ENCODE measurements at places on chromosomes 5 and 9. TPM values are rescaled to one million over a fixed set of nuclear protein-coding genes. Genes with fewer than 3 reads are reported as not detected.

- no peak for DNase-seq
Observed at GRCh38 chr9:122097679-122098315, 4.7 kb upstream of the TTLL11 start.

- no peak for DNase-seq
Observed at GRCh38 chr5:65290677-65291076, 191.0 kb downstream of the ADAMTS6 start.

GRCh38 chr9:2802494-2802921 lies 41.4 kb downstream of the PUM3 start:
- no peak for DNase-seq

- no peak for DNase-seq
Observed at GRCh38 chr5:181243018-181243563, 615 bp downstream of the RACK1 start.

GRCh38 chr5:17228821-17229291 lies 11.4 kb downstream of the BASP1 start:
- DNase-seq = no peak

GRCh38 chr5:169631360-169631759 lies 5.7 kb upstream of the DOCK2 start:
- DNase-seq = no peak

The LCN6 gene
- polyA plus RNA-seq = 2.8 TPM

DNA sequence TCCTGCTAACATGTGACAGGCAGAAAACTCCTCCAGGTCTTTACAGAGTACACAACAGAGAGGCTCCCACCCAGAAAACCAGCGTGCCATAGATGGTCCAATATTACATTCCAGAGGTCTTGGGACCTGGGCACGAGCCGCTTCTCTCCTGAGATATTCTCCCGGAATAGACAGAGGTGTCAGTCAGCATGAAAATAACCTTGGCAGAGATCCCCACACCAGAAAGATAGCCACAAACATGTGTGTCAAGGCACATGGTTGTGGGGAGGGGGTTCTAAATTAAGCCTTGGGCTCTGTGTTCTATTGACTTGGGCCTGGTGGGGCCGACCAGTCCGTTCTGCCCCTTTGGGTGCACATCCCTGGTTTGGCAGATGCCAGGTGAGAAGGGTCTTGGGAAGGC lies 78.4 kb downstream of the BOD1 start:
- no peak for DNase-seq

- no peak for DNase-seq
Observed at GRCh38 chr5:173319646-173320045, 8.6 kb downstream of the STC2 start.

The PCDHGC4 gene
- 1.7 TPM for polyA plus RNA-seq

DNA sequence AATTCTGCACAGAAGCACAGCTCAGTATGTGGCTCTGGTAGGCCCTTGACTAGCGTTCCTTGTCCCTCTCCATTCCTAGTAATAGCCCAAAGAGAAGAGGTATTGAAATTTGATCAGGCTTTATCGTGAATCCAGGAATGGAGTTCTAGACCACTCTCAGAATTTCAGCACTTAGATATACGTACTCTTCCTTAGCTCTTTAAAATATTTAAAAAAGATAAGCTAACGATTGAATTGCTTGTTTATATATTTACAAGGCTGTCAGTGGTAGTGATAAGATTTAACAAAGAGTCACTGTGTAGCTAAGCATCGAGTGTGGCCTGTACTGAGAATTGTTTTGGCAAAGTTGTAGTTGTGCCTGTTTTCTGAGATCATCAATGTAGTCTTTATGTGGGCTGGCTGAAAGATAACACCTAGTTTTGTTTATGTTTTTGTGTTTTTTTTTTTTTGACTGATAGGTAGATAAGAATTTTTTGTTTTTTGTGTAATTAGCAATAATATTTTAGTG lies 2.5 kb downstream of the KIAA1958 start:
- no peak for DNase-seq

The WDR41 gene
- polyA plus RNA-seq = 32.2 TPM

The C8G gene
- 36.0 TPM for polyA plus RNA-seq

The CHSY3 gene
- polyA plus RNA-seq = 1.7 TPM

GRCh38 chr9:33170464-33171415 lies 3.6 kb upstream of the B4GALT1 start:
- no peak for DNase-seq

GRCh38 chr5:75856056-75856455 lies 138.8 kb upstream of the POC5 start:
- no peak for DNase-seq

The CAVIN4 gene
- polyA plus RNA-seq = 1.0 TPM

The PAPPA gene
- 2.2 TPM for polyA plus RNA-seq

The TMEM252 gene
- 2.4 TPM for polyA plus RNA-seq

DNA sequence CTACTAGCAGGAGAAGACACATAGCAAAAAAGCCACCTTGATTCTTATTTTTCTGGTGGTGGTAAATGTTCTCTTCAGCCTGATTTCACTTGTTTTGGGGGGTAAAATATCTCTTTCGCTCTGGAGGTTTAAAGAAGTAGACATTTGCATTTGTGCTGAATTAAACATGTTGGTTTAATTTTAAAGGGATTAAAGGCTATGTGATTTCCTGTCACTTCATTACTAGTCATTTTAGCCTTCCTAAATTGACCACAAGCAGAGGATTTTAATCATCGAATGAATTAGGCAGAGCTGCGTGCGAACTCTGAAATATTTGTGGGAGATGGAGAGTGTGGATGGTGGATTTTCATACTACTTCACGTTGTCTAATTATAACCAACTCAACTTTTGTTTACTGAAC lies 4.8 kb downstream of the RASGRF2 start:
- no peak for DNase-seq

The CDC37L1 gene
- 16.4 TPM for polyA plus RNA-seq

DNA sequence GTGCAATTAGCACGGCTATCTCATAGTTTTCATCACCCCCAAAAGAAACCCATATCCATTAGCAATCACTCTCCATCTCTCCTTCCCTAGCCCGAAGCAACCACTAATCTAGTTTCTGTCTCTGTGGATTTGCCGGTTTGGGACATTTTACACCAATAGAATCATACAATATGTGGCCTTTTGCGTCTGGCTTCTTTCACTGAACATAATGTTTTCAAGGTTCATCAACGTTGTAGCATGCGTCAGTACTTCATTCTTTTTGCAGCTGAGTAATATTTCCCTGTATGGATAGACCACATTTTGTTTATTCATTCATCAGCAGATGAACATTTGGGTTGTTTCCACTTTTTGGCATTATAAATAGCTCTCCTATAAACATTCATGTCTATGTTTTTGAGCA lies 75.4 kb upstream of the TBC1D2 start:
- no peak for DNase-seq

The GPR151 gene
- polyA plus RNA-seq = 0.04 TPM

DNA sequence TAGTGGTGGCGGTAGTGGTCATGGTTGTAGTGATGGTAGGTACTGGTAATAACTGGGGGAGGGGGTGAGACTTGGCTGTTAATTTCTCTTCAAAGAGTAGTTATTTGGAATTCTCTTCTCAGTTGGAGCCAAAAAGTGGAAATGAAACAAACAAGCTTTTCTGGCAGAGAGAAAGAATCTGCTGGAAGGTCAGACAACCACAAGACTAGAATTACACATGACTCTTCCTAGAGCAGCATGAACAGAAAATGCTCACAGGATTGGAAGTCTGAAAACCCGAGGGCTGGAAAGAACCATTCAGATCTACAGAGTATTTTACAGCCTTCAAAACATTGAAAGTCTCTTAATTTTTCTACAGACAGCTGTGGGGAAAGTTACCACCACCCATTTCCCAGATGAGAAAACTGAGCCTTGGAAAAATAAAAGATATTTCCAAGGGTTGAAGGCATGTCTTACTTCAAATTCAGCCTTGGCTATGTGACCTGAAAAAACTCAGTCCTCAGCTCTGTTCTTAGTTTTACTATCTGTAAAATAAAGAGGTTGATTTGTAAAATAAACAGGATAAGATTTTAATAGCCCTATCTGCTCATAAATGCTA lies 42.9 kb upstream of the TRIM32 start:
- no peak for DNase-seq

GRCh38 chr9:93129286-93129685 lies 4.8 kb downstream of the NINJ1 start:
- DNase-seq = no peak

GRCh38 chr5:151384106-151384505 lies 36.7 kb upstream of the SLC36A2 start:
- DNase-seq = no peak

- no peak for DNase-seq
Observed at GRCh38 chr5:173786286-173787187, 101.6 kb upstream of the CPEB4 start.

- no peak for DNase-seq
Observed at GRCh38 chr9:107345327-107345726, 62.2 kb downstream of the RAD23B start.

DNA sequence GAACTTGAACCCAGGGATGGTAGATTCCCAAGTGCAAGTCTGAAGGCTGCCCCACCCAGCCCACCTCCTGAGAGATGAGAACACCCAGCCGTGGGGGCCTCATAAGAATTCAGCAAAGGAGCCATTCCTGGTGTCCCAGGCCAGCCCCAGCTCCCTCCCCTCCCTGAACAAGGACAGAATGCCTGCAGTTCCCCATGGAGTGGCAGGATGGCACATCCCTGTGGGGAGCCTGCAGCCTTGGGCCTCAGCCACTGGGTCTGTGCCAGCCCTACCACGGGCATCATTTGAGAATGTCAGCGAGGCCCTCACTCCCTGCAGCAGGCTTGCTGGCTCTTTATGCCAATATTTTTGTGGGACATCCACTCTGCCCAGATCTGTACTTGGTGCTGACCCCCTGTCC lies 36.2 kb upstream of the RAPGEF1 start:
- no peak for DNase-seq
